ENCODE measurements at places on chromosomes 5 and 9.

- no peak for DNase-seq
- no peak overlapping the region for H3K4me3 ChIP-seq
- peaks cover 6% of the 10 kb centered on the region for H3K36me3 ChIP-seq
- H3K4me1 ChIP-seq, result peaks cover 9% of the 10 kb centered on the region
- H3K27me3 ChIP-seq, result no peaks in the 10 kb centered on the region
These were observed 264.8 kb upstream of the TRIM32 start for GRCh38 chr9:116422119-116422979.

- no peak overlapping the region for H3K27ac ChIP-seq
- H3K27me3 ChIP-seq, result peaks cover 94% of the 10 kb centered on the region
- H3K36me3 ChIP-seq, result no peaks in the 10 kb centered on the region
- H3K4me3 ChIP-seq, result no peak overlapping the region
- no peaks in the 10 kb centered on the region for H3K4me1 ChIP-seq
These were observed 10.7 kb downstream of the GAPT start for GRCh38 chr5:58501778-58502417.

DNA sequence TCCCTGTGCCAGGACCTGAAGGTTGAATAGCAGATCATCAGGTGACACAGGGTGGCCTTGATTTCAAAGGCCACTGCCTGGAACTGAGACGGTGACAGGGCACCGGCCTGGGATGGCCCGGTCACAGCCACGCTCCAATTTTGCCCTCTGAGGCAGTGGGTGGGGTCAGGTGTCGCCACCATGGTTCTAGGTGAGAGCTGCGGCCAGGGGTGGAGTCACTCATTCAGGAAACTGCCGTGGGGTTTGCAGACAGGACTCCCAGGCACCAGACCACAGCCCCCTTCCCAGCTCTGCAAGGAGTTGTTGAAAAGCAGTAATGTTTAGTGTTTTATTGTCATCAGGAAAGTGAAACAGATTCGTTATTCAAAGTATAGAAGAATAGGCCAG lies 17.3 kb upstream of the RNU6ATAC start:
- no peak overlapping the region for H3K27ac ChIP-seq
- H3K27me3 ChIP-seq, result peaks cover 48% of the 10 kb centered on the region
- H3K36me3 ChIP-seq, result no peaks in the 10 kb centered on the region
- H3K4me3 ChIP-seq, result no peak overlapping the region
- DNase-seq, result no peak

GRCh38 chr9:107883496-107884124 lies 394.0 kb upstream of the KLF4 start:
- H3K4me1 ChIP-seq, result no peaks in the 10 kb centered on the region
- H3K36me3 ChIP-seq, result no peaks in the 10 kb centered on the region
- H3K4me3 ChIP-seq, result no peak overlapping the region
- peak; percentile 6 for DNase-seq
- no peak overlapping the region for H3K27ac ChIP-seq

DNA sequence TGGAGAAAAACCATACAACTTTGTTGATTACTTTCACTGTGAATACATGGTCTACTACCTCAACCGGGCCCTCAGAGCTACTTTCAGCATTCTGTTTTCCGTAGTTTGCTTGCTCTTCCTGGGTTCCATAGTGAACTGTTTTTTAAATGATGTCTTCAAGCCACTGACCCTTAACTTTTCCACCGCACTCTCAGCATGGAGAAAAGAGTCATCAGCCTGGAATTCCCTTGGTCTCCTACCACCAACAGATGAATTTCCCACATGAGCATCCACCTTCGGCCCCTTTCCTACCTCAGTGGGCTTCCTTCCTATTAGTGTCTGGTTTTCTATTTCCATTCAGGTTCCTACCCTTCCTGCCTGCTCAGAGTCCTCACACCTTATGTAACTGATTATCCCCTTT lies 135.9 kb upstream of the ADAMTSL1 start:
- H3K4me1 ChIP-seq, result no peaks in the 10 kb centered on the region
- no peaks in the 10 kb centered on the region for H3K27me3 ChIP-seq
- no peak overlapping the region for H3K4me3 ChIP-seq
- no peak overlapping the region for H3K27ac ChIP-seq
- no peaks in the 10 kb centered on the region for H3K36me3 ChIP-seq
- DNase-seq, result no peak

- H3K27me3 ChIP-seq, result no peaks in the 10 kb centered on the region
- DNase-seq, result peak; percentile 73
These were observed 11.1 kb upstream of the AQP3 start for GRCh38 chr9:33458444-33458843.

GRCh38 chr5:22076586-22076985 lies 776.6 kb downstream of the CDH12 start:
- H3K27ac ChIP-seq, result no peak overlapping the region
- no peaks in the 10 kb centered on the region for H3K36me3 ChIP-seq
- no peaks in the 10 kb centered on the region for H3K4me1 ChIP-seq

GRCh38 chr9:84301851-84302250 lies 38.7 kb downstream of the SLC28A3 start:
- H3K36me3 ChIP-seq, result no peaks in the 10 kb centered on the region
- H3K27me3 ChIP-seq, result no peaks in the 10 kb centered on the region
- H3K4me1 ChIP-seq, result peaks cover 24% of the 10 kb centered on the region
- H3K27ac ChIP-seq, result no peak overlapping the region
- no peak overlapping the region for H3K4me3 ChIP-seq

GRCh38 chr9:122445155-122445749 lies 32.5 kb downstream of the OR1J1 start:
- H3K27me3 ChIP-seq, result peaks cover 20% of the 10 kb centered on the region
- no peak overlapping the region for H3K4me3 ChIP-seq
- H3K27ac ChIP-seq, result no peak overlapping the region
- no peaks in the 10 kb centered on the region for H3K36me3 ChIP-seq

DNA sequence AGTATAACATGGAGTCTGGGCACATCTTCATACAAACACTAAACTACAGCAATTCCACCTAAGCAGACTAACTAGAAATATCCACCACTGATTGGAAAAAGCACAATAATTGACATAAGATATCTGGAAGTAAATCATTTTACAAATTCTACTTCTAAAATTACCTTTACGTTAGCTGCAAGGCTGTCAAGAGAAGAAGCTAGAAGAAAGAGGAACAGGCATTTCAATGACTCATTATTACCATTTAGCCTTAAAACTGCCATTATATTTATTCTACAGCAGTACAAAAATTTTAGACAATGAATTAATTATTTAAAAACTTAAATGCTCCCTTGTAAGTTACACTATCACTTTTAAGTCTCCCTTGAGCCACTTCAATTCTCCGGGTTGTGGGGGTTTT lies 43.4 kb upstream of the PLPP6 start:
- DNase-seq, result no peak
- peaks cover 9% of the 10 kb centered on the region for H3K4me1 ChIP-seq
- no peak overlapping the region for H3K27ac ChIP-seq

- no peak for DNase-seq
- H3K36me3 ChIP-seq, result no peaks in the 10 kb centered on the region
- H3K4me3 ChIP-seq, result no peak overlapping the region
- H3K27me3 ChIP-seq, result no peaks in the 10 kb centered on the region
These were observed 11.1 kb downstream of the GLDC start for GRCh38 chr9:6634444-6634843.

DNA sequence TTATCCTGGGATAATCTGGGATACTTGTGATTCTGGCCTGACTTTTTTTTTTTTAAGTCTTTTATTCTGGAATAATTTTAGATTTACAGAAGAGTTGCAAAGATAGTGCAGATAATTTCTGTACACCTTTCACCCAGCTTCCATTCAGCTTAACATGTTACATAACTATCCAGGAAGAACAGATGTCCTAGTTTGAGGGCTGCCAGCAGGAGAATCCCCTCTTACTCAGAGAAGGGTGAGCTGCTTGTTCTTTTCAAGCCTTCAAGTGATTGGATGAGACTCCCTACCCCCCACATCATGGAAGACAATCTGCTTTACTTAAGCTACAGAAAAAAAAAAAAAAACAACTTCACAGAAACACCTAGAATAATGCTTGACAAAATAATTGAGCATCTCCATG lies 254.2 kb downstream of the TRIM32 start:
- no peak for DNase-seq
- no peak overlapping the region for H3K27ac ChIP-seq
- H3K36me3 ChIP-seq, result peaks cover 7% of the 10 kb centered on the region

- H3K36me3 ChIP-seq, result no peaks in the 10 kb centered on the region
- peaks cover 25% of the 10 kb centered on the region for H3K4me1 ChIP-seq
- H3K4me3 ChIP-seq, result no peak overlapping the region
- H3K27ac ChIP-seq, result peak overlapping the region; percentile 51
- no peaks in the 10 kb centered on the region for H3K27me3 ChIP-seq
These were observed 41.4 kb upstream of the DAB2IP start for GRCh38 chr9:121609822-121610637.

- H3K36me3 ChIP-seq, result peaks cover 9% of the 10 kb centered on the region
- peak overlapping the region; percentile 63 for H3K27ac ChIP-seq
- H3K4me1 ChIP-seq, result peaks cover 66% of the 10 kb centered on the region
- no peak overlapping the region for H3K4me3 ChIP-seq
These were observed 18.3 kb upstream of the NDST1 start for GRCh38 chr5:150489360-150490295.

DNA sequence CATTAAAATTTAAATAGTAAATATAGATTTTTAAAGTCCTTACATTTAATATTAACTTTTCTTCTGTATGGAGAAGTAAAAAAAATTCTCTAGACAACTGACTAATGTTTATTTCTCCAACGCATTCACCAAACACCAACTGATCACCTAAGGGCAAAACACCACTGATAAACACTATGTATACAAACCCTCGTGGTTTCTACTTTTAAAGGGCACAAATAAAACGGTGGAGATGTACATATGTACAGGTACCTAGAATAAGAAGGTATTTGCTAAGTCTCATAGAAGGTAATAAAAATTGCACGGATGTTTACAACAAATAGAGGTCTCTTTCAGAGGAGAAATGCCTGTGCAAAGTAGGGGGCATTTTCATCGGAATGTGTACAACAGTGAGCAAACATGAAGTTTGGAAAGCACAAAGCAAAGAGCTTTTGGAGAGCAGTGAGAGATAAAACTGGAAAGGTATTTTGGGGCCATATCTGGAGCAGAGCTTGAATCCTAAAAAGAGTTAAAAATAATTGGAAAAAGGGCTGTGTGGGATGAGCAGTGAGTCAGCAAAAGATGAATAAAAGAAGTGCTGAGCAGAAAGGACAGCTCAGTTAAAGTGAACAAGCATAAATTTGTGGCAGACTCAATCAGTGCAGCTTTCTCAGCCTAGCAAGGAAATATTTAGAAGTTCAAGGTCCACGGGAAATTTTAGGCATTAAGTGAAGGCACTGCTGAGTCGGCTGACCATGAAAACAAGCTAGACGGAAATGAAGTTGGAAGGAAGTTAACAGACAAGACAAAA lies 160.0 kb downstream of the TMEM161B start:
- H3K27ac ChIP-seq, result no peak overlapping the region
- H3K4me1 ChIP-seq, result no peaks in the 10 kb centered on the region
- H3K36me3 ChIP-seq, result no peaks in the 10 kb centered on the region

DNA sequence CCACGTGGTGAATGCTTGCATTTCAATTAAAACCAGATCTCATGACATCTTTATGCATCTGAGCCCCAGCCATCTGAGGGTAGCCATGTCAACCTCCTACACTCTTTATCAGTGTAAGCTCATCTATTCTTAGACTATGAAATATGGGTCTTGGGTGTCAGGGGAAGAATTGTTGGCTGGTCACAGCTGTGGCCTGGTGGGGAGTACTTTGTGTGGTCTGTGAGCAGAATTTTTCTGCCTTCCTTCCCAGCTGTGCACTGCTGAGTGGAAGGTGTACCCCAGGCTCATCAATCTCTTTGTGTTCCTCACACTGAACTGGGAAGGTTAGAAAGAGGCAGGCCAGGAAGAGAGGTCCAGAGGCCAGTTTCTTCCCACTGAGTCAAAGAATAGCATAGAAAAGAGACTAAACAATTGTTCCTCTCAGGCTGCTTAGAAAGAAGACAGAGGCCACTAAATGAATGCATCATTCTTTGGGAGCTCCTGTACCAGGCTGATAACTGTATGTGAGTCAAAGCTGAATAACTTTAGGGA lies 202.7 kb upstream of the RGMB start:
- no peak overlapping the region for H3K27ac ChIP-seq
- peaks cover 25% of the 10 kb centered on the region for H3K27me3 ChIP-seq
- DNase-seq, result no peak
- H3K36me3 ChIP-seq, result no peaks in the 10 kb centered on the region

DNA sequence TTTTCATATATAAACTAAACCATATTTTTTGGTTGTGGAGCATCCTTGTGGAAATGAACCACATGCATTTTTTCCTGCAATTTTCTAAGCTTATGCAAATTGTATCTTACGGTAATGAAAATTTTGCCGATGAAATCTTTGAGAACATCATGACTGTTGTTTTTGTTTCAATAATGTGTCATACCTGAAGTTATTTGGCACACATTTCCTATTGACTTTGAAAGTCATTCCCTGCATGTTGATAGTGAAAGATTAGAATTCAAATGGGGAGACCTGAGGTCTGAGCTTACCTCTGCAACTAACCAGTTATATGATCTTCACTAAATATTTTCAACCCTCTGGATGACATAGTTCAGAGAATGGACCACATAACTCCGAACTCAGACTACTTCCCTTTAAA lies 88.5 kb downstream of the PRR16 start:
- peak overlapping the region; percentile 83 for H3K27ac ChIP-seq
- peak; percentile 41 for DNase-seq
- no peaks in the 10 kb centered on the region for H3K27me3 ChIP-seq
- no peaks in the 10 kb centered on the region for H3K36me3 ChIP-seq
- H3K4me1 ChIP-seq, result peaks cover 18% of the 10 kb centered on the region

DNA sequence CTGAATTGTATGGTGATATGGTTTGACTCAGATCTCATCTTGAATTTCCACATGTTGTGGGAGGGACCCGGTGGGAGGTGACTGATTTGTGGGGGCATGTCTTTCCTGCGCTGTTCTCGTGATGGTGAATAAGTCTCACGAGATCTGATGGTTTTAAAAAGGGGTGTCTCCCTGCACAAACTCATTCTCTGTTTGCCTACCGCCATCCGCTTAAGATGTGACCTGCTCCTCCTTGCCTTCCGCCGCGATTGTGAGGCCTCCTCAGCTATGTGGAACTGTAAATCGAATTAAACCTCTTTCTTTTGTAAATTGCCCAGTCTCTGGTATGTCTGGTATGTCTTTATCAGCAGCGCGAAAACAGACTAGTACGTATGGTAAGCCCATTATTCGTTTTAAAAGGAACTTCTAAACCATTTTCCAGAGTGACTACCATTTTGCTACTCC lies 48.7 kb downstream of the SLC36A1 start:
- H3K27ac ChIP-seq, result no peak overlapping the region
- H3K27me3 ChIP-seq, result no peaks in the 10 kb centered on the region
- no peak overlapping the region for H3K4me3 ChIP-seq
- no peaks in the 10 kb centered on the region for H3K4me1 ChIP-seq
- H3K36me3 ChIP-seq, result peaks cover 7% of the 10 kb centered on the region

- no peak for DNase-seq
- H3K27ac ChIP-seq, result no peak overlapping the region
- H3K4me3 ChIP-seq, result no peak overlapping the region
- H3K27me3 ChIP-seq, result peaks cover 4% of the 10 kb centered on the region
- no peaks in the 10 kb centered on the region for H3K4me1 ChIP-seq
- no peaks in the 10 kb centered on the region for H3K36me3 ChIP-seq
These were observed 218.5 kb downstream of the TMEM232 start for GRCh38 chr5:110507972-110508371.
